ENCODE measurements at places on chromosomes 11 and 22.

DNA sequence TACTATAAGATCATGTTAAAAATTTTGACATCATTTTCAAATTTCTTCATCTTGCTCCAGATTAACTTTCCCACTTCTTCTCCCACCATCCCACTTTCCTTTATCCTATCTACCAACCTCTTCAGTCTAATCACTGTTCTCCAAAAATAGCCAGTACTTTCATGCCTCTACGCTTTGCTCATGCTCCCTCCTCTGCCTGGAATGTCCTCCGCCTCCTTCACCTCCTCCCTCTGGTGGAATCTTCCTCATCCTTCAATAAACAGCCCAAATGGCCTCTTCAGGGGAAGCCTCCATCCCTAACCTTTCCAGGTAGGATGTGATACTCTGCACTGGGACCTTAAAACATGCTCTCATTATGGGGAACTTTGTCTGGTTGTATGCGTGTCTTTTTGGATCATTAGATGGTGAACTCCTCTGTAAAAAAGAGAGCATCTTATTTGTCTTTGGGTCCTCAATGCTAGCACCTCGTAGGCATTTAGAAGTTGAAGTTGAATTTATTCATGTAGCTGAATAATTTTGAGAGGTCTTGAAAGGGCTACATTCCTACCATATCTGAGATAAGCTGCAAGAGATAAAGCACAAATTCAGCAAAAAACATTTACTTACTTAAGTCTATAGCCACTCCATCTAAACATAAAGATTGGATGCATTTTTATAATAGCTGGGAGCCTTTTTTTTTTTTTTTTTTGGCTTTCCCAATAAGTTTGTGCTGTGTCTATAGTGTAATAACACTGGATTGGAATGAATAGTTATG, 8.0 kb upstream of the CSRP3 start:
- DNase-seq, result no peak

- DNase-seq, result no peak
Observed at GRCh38 chr22:49574881-49575702, 252.6 kb downstream of the BRD1 start.

- no peak for DNase-seq
Observed at GRCh38 chr22:38067028-38067415, 9.8 kb downstream of the PICK1 start.

GRCh38 chr11:88174709-88175568, at the start of gene RAB38:
RAB38 (minus strand) TSS chr11:88175443; CDS start chr11:88175384, 59 bp downstream.
- DNase-seq, result peak; percentile 37

GRCh38 chr22:49779853-49780697, 47.6 kb downstream of the BRD1 start:
- DNase-seq, result no peak

DNA sequence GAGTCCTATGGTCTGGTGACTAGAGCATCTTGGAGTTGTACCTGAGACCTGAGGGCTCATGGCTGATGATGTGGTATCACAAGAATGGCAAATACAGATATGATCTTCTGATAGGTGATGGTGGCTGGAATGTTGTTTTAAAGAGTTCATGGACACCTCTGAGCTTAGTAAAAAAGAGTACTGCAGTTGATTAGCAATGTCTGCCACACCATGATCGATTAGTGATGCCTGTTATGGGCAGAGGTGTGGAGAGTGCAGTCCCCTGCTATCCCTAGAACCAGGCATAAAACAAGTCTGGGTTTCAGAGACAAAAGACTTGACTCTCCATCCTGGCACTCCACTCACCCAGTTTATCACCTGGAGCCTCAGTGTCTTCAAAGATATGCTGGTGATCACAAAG, 1.4 kb upstream of the BATF2 start:
- DNase-seq, result no peak

GRCh38 chr11:20712912-20713311, 43.5 kb downstream of the NELL1 start:
- no peak for DNase-seq

GRCh38 chr22:19075404-19075803, 46.8 kb downstream of the DGCR2 start:
- no peak for DNase-seq

- no peak for DNase-seq
Observed at GRCh38 chr11:47946682-47947559, 33.4 kb upstream of the PTPRJ start.

DNA sequence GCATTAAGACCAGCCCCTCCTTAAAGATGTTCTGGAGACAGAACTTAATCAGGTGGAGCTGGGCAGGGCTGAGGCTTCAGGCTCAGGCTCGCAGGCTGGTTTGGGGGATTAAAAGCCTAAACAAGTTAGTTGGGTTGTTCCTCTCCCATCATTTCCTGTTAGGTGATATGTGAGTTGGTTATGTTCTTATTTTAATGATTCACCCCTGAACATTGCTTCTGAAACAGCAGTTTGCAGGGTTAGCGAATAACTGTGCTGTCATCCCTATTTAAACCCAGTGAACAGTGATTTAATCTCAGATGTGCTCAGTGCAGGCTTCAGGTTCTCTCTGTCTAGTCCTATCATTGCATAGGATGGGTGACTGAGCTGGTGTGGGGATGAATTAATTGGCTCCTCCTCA, 47.4 kb upstream of the BIRC3 start:
- DNase-seq, result no peak

- DNase-seq, result no peak
Observed at GRCh38 chr11:86292912-86293616, 9.0 kb upstream of the HIKESHI start.

DNA sequence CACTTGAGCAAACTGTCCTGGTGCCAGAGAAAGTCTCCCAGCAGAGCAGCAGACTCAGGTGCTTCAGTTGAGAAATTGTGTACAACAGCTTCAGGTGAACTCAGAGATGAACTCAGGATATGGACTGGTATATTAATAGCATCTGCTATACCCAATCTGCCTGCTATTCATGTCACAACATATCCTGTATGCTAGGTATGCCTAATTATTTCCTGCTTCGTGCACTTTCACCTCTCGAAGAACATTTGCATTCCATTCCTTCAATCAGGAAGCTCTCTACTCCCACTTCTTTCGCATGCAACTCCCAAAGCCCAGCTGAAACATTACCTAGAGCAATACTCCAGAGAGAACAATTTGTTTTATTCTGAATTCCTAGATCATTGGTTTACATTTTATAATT, 207.7 kb downstream of the KCNA4 start:
- DNase-seq, result no peak

DNA sequence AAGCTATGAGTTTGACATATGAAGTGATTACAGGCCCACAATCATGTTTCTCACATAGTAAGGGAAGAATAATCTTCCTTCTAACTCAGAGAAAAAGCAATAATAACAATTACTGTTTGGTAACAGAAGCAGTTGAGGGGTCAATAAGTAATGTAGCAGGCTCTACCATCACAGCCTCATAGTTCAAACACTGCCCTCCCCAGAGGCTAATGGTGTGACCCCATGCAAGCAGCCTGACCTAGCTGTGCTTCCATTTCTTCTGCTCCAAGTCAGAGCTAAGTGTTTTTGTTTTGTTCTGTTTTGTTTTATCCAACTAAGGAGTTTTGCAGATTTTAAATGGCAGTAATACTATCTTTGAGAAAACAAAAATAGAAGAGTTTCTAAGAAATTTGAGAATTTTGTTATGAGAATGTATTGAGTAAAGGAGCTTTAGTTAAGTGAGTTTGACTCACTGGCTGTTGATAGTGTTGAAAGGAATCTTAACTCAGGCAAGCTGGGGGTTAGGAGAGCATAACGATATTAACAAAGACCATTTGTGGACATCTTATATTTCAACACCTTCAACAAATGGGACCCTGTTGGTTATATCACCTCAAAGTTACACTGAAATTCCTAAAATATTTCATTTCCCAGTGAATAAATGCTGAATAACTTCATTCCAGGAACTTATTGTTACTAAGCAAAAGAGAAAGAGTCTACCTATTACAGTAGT, 48.5 kb downstream of the GUCY1A2 start:
- DNase-seq, result no peak

DNA sequence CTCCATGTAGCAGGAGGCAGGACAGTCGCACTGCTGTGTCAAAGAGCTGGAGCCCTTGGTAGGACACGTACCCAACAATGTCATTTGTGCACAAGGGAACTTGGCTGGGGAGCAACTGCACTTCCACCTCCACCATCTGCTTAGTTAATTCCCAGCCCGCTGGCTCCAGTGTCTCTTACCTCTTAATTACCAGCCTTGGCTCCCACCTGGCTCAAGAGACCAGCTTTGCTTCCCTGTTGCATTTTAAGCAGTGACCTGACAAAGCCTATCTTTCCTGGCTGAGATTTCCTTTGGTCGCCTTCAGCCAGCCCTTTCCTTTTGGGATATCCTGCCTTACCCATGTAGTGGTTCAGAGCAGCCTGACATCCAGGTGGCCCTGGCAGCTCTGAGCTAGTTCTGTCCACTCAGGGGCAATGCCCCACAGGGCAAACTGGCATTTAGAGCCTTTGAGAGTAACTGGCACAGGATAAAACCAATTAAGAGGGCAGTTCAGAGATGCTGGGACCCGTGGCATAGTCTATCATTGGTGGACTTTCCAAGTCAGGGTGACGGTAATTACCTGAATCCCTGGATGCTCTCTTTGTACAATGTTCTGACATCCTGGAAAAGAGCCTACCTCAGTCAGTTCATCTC, 212.6 kb upstream of the SORL1-AS1 start:
- DNase-seq, result no peak

DNA sequence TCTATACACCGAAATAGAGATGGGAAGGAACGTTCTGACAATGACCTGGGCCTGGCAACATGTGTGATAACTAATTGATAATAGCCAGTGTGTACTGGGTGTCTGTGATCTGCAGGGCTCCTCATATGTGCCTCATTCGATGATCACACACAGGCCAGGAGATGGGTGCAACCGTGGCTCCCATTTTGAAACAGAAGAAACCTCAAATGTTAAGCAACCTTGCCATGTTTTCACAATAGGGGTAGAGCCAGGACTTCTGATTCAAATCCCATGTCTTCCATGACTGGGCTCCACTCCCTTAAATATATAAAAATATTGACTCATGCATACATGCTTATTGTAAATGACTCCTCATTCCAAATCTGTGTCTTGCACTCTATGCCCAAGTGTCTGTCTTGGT, 11.1 kb downstream of the APOL3 start:
- DNase-seq, result no peak

DNA sequence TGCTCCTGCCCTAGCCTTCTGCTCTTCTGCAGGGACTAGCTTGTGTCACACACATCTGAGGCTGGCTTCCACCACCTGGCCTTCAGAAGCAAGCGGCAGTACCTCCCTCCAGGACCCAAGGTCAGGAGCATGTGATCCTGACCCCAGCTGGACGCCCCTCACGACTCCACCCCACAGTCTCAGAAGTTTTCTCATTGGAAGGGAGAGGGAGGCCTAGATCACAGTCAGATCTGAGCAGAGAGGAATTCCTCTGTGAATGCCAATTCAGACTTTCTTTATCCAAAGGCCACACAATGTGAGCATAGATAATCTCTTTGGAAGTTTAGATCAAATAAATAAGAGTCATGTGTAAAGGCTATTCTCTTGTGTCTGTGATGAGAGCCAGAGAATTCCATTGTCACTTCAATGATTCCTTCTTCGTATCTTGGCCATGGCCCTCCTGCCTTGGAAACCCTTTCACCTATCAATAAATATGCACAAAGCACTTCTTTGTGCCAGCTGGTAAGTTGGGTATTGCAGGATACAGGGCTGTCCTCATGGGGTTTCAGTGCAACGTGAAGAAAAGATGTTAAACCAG, 142.9 kb downstream of the SNX19 start:
- DNase-seq, result no peak

GRCh38 chr22:39997939-39998726, 3.4 kb downstream of the FAM83F start:
- DNase-seq, result no peak

GRCh38 chr11:45079943-45080719, 66.3 kb upstream of the PRDM11 start:
- peak; percentile 69 for DNase-seq

GRCh38 chr11:111237926-111238325, 7.6 kb upstream of the POU2AF2 start:
- DNase-seq, result no peak

- no peak for DNase-seq
Observed at GRCh38 chr11:30206249-30206996, 24.4 kb upstream of the FSHB start.
